ENCODE measurements at places on chromosomes 4 and X.

GRCh38 chrX:10971176-10971575 is 140.0 kb upstream of the HCCS start:
- DNase-seq, result no peak

DNA sequence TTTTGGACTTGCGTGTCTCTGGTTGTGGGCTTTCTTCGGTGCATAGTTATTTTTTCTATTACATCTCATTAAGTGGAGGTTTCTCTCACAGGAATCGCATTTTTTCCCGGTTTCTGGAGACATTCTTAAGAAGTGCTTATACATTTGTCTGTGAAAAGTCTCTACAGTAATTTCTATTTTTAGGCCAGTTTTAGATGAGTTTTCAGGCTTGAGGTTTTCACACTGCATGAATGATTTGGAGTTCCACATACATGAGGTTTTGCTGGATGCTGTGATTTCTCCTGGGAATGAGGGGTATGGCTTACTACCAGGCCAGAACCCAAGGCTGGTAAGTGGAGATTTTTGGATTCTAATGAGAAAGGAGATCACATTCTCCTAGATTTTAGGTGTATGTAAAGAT is 422.6 kb upstream of the SLIT2 start:
- DNase-seq, result no peak

DNA sequence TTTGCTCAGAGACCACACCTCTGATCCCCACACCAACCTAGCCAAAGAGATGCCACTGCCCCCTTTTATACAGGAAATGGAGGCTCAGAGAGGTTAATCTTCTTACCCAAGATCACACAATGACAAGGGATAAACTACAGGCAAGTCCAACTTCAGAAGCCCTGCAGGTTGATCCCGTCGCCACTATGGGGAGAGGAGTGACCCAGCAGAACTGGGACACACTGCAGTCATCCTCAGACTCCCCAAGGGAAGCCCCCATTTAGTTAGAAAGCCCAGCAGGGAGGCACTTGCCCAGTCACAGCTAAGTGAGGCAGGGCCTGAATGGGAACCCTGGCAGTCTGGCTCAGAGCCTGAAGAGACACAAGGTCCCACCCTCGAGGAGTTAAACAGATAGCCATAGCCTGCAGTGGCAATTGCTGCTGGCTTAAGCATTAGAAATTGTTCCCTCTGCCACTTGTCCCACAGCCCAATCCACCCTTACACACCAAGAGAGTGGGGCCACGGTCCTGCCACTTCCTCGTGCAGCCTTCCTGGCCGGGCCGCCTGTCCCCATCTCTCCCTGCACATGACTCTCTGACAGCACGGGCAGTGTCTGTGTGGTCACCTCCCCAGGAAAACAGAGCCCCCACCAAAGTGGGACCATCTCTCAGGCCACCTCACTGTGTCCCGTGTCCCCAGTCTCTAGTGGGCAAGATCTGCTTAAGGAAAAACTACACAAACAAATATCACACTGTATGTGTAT is 2.7 kb downstream of the JAKMIP1 start:
- no peak for DNase-seq

DNA sequence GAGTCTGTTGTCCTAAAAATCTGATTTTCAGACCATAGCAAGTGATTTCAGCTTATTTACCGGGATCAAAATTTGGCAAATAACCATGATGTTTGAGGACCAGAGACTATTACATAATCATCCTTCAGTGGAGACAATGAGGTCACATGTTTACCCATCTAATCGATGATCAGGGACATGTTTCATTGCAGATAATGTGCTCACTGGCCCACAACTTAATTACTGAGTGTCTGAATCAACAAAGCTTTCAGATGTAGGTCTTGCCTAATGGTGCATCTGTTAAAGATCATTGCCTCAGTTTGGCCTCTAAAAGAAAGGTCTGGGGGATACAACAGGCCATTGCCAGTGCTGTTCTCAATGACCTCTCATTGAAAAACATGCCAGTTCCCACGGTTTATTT is 42.8 kb upstream of the KLHL34 start:
- DNase-seq, result no peak

- no peak for DNase-seq
Observed at GRCh38 chr4:115082633-115083032, 30.8 kb downstream of the NDST4 start.

DNA sequence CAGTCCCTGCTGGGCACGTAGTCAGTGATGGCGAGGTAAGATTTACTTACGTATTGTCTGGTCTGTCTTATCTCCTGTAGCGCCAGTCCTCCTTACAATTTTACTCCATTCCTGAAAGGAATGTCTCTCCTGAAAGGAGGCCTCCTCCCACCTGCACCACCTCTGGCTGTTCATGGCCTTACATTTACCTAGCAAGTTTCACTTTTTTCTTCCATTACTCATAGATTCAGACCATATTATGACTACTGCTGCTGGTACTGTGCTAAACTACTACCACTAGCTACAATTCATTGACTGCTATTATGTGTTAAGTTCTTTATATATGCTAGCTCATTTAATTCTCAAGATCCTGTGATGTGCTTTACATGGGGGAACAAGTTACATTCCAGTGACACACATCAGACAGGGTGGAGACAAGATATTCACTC is 189.9 kb downstream of the BMPR1B start:
- no peak for DNase-seq

DNA sequence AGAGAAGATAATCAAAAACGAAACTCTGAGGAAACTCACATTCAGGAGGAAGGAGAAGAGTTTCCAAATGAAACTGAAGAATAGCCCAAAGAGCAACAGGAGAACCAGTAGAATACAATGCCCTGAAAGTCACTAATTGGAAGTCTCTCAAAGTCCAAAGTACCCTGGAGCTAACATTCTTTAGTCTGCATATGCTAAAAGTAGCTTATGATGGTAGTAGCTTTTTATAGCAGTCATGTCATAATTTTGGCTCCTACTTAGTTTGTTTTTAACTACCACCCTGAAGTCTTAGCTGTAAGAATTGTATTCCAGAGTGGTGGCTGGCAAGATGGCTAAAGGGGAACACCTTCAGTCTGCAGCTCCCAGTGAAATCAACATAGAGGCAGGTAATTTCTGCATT is 100.3 kb upstream of the FGF16 start:
- no peak for DNase-seq

DNA sequence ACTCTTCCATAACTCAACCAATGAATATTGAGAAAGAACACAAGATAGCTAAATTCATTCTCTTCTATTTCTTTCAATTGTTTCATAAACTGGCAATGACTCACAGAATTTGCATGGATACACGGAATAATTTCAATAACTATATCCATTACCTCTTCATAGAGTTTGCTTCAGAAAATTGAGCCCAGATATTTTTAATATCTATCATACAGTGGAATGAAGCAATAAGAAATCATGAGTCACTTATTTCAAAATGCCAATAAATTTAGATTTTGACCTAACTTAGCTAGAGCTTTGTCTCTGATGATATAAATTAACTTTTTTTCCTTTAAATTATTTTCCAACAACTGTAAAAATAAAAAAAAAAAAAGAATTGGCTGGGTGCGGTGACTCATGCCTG is 22.2 kb upstream of the MANBA start:
- no peak for DNase-seq

DNA sequence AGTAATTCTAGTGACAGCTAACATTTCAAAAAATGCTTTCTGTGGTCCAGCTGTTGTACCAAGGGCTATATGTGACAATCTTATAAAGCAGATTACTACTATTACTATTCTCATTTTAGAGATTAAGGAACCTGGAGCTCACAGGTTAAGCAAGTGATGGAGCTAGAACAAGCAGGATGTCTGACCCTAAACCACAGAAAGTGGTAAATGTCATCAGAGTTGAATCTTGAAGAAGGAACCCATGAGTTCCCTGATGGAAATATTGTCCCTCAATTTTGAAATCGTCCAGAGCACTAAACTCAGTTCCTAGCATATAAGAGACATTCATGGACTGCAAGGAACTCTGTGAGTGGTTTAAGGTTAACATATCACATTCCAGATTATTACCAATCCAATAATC is 214.0 kb downstream of the APBB2 start:
- DNase-seq, result no peak

DNA sequence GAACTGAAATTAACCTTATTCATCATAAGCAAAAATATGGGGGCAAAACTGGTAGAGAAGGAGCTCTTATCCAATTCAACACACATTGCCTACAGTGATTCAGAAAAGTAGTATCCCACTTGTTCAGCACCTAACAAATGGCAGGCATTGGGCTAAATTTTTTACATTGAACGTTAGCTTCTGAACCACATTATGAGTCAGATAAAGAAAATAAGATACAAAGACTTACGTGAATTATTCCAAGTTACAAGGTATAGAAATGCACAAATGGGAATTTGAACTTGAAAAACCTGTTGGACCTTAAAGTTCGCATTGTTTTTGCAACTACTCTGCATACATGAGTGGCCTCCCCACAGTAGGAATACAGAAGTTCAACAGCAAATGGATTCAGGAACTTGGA is 210.6 kb downstream of the LDB2 start:
- no peak for DNase-seq

DNA sequence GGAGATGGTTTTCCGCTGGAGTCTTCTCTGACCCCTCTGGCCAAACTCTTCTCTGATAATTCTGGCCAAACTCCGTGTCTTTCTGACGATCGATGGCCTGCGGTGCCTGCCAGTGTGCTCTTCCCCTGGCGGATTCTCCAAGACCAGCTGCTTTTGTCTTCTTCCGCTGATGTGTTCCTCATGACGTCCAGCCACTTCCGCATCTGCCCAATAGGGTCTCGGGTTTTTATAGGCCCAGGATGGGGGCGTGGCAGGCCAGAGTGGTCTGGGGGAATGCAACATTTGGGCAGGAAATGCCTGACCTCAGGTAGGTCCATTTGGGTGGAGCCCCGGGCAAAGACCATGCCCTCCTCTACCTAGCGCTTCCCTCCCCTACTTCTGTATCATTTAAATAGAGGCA is 1542.1 kb downstream of the STIM2 start:
- DNase-seq, result no peak

GRCh38 chr4:96729641-96730040 is 889.7 kb downstream of the PDHA2 start:
- DNase-seq, result no peak

DNA sequence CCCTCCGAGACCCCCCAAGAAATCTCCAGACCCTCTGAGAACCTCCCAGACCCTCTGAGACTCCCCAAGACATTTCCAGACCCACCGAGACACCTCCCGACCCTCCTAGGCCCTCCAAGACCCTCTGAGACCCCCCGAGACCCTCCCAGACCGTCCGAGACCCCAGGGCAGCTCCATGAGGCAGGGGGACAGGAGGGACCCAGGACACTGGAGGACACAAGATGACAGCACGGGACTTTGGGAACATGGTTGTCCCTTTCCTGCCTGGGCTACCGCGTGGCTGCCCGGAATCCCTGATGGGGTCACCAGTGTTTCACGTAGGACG is 10.3 kb downstream of the CTBP1 start:
- no peak for DNase-seq

GRCh38 chr4:36341936-36342335 is 60.5 kb downstream of the DTHD1 start:
- no peak for DNase-seq

- no peak for DNase-seq
Observed at GRCh38 chr4:1006856-1007255, 4.6 kb upstream of the FGFRL1 start.

GRCh38 chrX:100650841-100651240 is 6.8 kb downstream of the SRPX2 start:
- DNase-seq, result no peak

- DNase-seq, result no peak
Observed at GRCh38 chr4:650461-650860, 23.6 kb downstream of the ATP5ME start.

- no peak for DNase-seq
Observed at GRCh38 chr4:129862461-129862860, 766.5 kb downstream of the C4orf33 start.

- DNase-seq, result no peak
Observed at GRCh38 chrX:129585691-129586090, 45.6 kb downstream of the OCRL start.

- DNase-seq, result no peak
Observed at GRCh38 chr4:57777876-57778275, 667.7 kb upstream of the IGFBP7 start.

- no peak for DNase-seq
Observed at GRCh38 chrX:32868524-32868895, 342.8 kb downstream of the DMD start.

DNA sequence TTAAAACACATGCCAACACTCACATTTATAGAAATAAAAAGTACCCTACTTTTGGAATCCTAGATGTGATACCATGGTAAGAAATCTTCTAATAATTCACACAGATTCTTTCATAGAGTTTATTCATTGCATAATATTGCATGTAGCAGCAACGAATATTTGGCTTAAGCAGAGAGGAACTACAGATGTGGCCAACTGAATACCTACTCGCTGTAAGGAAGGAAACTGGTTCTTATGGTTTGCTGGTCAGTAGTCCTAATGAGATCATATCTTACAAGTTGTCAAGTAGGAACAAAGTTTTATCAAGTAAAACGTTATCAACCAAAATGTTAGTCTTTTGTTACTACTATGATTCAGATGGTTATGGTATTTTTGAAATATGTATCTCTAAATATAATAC is 996.1 kb downstream of the PDHA2 start:
- peak; percentile 64 for DNase-seq

GRCh38 chr4:166197166-166197565 is 324.1 kb downstream of the TLL1 start:
- no peak for DNase-seq

DNA sequence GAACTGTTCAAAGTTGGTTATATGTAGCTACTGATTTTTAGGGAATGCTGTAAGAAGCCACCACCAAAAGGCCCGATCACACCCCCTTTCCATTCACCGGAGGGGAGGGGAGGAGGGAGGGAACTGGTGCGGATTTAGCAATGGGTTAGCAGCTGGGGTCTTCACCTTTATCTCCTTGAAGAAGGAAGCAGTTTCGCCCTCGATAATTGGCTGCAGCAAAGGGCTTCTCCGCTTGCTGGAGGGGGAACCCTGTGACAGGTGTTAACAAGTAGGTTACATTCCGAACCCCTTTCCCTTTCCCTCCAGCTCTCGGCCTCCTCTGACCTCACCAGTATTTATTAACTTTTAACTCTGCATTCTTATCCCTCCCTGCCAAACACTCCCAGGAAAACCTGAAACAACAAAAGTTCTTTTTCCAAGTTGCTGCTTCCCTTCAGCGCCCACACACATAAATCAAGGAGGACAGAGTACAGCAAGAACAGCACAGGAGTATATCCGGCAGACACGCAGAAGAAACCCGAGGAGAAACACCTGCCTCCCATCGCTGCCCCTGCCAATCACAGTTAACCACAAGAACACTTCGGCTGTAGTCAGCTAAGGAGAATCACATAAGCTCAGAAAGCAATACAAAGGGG is 39.8 kb upstream of the NAP1L5 start:
- no peak for DNase-seq

DNA sequence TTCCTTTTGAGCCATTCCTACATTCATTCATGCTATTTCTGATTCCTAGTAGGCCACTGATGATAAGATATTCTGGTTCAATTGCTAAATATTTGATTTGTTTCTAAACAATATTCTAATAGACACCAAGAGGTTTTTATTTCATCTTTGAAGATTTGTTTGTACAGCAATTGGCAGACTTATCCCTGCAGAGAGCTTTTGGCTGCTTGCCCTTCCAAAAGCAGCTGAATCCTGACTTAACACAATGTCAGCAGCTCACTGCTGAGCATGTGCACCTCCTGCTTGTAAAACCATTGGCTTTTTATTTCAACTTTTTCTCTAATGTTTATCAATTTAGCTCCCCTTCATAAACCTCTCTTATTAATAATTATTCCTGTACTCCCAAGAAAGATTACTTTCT is 45.3 kb downstream of the MMRN1 start:
- no peak for DNase-seq
